Astrocyte (in vitro differentiated cells and primary cell): ENCODE measurements at places on chromosomes 12 and 14.

DNA sequence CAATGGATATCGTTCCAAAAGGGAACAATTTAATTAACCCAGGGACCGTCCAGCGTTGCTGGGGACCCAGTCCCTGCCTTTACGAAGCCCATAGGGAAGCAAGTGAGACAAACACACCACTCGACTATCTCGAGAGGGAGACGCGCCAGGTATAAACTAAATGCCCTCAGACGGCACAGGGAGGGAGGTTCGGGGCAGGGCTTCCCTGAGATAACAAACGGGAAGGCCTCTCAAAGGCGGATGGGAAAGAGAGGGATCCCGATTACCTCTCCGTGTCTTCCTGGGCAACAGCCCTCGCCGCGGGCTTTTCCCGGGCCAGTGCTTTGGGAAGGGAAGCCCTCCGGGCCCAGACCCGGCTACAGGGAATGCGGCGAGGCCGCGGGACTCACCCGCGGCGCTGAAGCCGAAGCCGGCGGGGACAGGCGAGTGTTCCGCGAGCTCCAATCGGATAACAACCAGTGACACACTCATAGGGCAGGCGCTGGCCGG, 390 bp downstream of the BRAP start:
- DNase-seq: no peak

DNA sequence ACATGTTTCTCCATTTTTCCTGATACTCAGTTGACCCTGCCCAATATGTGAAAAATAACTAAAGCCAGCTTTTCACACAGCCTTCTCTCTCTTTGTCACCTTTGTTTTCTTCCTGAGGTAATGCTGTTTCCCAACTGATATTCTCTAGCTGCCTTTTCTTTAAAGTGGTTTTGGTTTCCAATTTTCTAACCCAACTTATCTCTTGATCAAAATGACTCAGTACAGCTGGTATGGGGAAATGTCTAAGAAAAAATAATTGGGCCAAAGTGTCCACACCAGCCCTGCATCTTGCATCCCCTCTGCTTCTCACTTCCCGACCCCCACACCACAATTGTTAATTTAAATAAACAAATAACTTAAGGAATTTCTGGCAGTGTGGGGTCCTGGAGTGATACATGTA, 193.8 kb downstream of the SYT1 start:
- DNase-seq: peak; percentile 85

DNA sequence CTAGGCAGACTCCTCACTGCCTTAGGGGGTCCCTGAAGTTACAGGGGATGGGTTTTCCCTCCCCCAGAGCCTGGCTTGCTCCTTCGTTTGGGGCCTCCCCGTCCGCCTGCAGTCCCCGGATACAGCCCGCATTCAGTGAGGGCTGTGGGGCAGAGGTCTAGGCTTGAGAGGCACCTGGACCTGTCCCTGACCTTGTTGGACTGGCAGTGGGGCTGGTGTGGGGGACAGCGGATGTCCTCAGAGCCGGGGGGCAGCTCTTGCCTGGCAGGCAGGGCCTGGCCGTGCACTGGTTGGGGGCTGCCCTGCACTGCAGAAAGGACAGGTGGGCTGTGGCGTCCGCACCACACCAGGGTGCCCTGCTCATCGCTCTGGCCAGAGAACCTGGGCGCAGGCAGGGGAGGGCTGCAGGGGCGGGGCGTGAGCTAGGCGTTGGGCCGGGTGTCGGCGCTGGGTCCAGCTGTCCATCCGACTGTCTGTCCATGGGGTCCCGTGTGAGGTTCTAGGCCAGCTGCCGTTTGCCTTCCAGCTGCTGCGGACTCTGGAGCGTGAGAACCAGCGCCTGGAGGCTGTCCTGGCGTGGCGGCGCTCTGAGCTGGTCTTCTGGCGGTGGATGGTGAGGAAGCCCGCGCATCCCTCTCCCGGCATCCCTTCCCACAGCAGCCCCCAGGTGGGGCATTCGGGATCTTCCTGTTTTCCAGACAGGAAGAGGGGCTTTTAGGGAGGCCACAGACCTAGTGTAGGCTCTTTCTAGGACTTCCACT, 6.0 kb downstream of the TEDC1 start:
- no peak for DNase-seq

GRCh38 chr14:86346818-86347384, 817.0 kb downstream of the FLRT2 start:
- no peak for DNase-seq
